Heart left ventricle (tissue), 16 donors: ENCODE measurements at places on chromosomes 5 and 9. TPM values are rescaled to one million over a fixed set of nuclear protein-coding genes. Genes with fewer than 3 reads are reported as not detected.

GRCh38 chr5:156241266-156241665, 85.7 kb upstream of the SGCD start:
- peaks cover 2% of the 10 kb centered on the region for H3K4me1 ChIP-seq
- H3K4me3 ChIP-seq = no peak overlapping the region
- no peaks in the 10 kb centered on the region for H3K27me3 ChIP-seq
- H3K36me3 ChIP-seq = no peaks in the 10 kb centered on the region

DNA sequence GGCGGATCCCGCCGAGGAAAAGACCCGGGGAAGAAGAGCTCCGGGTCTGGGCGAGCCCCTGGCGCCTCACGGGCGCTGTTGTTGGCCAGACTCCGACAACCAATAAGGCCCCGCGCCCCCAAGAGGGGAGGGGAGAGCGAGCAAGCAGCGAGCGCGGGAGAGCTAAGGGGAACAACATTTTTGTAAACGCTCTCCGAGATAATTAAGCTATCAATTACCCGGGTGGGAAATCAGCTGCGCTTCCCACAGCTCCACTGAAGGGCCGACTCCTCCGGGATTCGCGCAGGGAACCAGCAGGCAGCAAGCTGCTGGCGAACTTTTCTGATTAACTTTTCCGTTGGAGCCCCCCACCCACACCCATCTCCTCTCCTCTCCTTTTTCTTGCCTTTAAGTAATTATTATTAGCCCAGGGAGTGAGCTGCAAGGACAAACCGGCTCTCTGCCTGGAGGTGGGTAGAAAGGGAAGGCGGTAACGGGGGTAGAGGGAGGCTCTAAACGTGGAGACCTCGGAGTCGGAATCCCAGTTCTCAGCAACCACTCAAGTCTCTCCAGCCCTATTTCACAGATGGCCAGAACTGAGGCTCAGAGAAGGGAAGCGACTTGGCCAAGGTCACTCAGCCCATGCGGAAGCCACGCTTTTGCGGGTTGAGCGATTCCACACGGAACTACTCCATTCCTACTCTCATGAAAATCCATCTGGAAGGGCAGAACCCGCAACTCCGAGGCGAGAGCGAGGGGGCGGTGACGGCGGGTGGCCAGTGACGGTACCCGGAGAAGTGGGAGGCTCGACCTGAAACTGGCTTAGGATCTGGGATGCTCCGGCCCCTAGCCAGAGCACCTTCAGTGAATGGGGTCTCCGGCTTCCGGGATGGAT, 1.3 kb downstream of the ASTN2 start:
- H3K27me3 ChIP-seq = peaks cover 23% of the 10 kb centered on the region
- no peaks in the 10 kb centered on the region for H3K36me3 ChIP-seq
- H3K4me3 ChIP-seq = peak overlapping the region; percentile 45
- H3K4me1 ChIP-seq = peaks cover 12% of the 10 kb centered on the region

The ADAMTS13 gene
- total RNA-seq = 2.8 TPM

The PGM5 gene
- 147 TPM for total RNA-seq

DNA sequence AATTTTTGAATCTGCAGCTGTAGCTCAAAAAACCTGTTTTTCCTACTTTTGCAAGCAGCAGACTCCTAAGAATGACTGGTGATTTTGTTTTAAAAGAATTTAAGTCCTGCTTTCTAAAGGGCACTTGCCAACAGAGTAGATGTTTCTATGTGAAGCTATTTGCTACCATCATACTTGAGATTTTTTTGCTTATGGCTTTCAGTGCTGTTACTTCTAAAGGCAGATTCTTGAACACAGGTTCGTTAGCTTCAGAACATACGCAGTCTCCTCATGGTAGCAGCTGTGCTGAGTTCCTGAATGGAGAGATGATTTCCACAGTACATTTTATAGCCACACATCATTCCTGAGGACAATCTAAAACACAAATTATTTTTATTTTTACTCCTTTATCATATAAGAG, 24.4 kb upstream of the ELL2 start:
- no peak overlapping the region for H3K4me3 ChIP-seq
- H3K36me3 ChIP-seq = no peaks in the 10 kb centered on the region
- peaks cover 28% of the 10 kb centered on the region for H3K4me1 ChIP-seq
- H3K27me3 ChIP-seq = no peaks in the 10 kb centered on the region

The ZFP2 gene
- 0.49 TPM for total RNA-seq

The CTSV gene
- total RNA-seq = 0.43 TPM

- H3K27ac ChIP-seq = no peak overlapping the region
- H3K27me3 ChIP-seq = no peaks in the 10 kb centered on the region
- peaks cover 16% of the 10 kb centered on the region for H3K36me3 ChIP-seq
- H3K4me3 ChIP-seq = no peak overlapping the region
Observed at GRCh38 chr5:154455585-154455984, 9.8 kb downstream of the SAP30L start.

DNA sequence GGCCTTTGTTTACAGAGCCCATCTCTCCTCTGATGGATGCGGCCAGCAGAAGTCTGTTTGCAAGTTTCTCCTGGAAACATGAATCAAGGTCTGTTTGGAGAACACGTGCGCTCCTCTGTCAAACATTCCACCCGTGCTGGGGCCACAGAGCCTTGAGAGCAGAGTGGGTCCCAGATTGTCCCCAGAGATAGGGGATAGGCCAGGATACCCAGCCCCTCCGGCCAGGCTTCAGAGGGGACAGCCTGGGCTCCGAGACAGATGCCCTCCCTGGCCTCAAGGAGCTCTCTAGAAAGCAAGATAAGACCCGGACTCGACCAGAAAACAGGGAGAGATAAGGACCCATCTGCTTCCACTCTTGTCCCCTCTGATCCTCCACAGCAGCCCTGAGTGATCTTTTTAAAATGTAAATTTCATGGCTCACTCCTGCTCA, 40.4 kb upstream of the HAND1 start:
- no peaks in the 10 kb centered on the region for H3K36me3 ChIP-seq
- peaks cover 4% of the 10 kb centered on the region for H3K27me3 ChIP-seq
- DNase-seq = no peak
- H3K27ac ChIP-seq = no peak overlapping the region
- H3K4me3 ChIP-seq = no peak overlapping the region

DNA sequence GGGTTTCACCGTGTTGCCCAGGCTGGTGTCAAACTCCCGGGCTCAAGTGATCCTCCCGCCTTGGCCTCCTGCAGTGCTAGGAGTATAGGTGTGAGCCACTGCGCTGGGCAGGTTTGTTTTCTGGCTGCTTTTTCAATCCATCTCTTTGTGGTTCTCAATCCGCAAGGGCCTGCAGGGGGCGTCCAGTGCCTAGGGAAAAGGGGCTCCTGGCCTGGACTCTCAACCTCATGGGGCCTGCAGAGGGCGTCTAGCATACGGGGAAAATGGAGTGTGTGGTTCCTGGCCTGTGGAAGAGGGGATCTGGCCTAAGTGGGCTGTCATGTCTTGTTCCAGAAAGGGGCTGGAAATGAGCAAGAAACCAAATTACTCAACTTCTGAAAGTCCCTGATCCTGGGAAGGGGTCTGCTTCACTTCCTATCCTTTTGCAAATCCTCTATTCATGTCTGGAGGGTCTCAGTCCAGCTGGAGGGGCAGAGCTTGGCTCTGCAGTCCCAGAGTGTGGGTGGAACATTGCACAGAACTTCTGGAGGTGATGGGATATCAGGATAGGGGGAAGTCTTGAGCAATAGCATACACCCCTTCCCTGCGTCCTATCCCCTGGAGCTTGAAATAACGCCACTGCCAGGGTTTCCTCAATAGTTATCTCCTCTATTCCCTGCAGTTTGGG, 12.7 kb upstream of the CCL27 start:
- H3K27me3 ChIP-seq = no peaks in the 10 kb centered on the region
- no peaks in the 10 kb centered on the region for H3K4me1 ChIP-seq
- no peak overlapping the region for H3K27ac ChIP-seq
- peak; percentile 53 for DNase-seq
- H3K36me3 ChIP-seq = no peaks in the 10 kb centered on the region
